Neuronal stem cell (in vitro differentiated cells): ENCODE measurements at places on chromosomes 1 and 21.

GRCh38 chr21:22885079-22885478, 1886.9 kb downstream of the NCAM2 start:
- no peak for DNase-seq

GRCh38 chr1:58456470-58456869, 90.1 kb downstream of the OMA1 start:
- no peak for DNase-seq

GRCh38 chr1:1939296-1940122, 20.4 kb upstream of the TMEM52 start:
- DNase-seq = no peak

GRCh38 chr1:204377800-204378668, 18.3 kb upstream of the PLEKHA6 start:
- no peak for DNase-seq

DNA sequence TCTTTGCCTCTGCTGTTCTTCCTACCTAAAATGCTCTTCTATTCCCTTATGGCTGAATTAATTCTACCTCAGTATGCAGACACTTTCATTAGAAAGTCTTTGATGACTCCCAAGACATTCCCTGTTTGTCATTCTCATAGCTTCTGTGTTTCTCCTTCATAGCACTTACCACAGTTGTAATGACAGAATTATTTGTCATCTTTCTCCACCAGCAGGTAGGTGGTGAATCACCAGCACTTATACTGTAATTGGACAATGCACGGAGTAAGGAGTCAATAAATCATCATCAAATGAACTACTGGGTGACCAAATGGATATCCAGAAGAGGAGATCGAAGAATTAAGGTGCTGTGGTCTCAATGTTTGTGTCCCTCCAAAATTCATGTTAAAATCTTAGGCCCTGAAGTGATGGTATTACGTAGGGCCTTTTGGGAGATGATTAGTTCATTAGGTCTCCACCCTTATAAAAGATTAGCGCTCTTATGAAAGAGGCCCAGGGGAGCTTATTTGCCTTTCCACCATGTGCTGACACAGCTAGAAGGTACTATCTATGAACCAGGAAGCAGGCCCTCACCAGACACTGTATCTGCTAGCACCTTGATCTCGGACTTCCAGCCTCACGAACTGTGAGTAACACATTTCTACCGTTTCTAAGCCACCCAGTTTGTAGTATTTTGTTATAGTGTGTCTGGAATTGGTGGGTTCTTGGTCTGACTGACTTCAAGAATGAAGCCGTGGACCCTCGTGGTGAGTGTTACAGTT, 2.4 kb upstream of the CCT8 start:
- no peak for DNase-seq

DNA sequence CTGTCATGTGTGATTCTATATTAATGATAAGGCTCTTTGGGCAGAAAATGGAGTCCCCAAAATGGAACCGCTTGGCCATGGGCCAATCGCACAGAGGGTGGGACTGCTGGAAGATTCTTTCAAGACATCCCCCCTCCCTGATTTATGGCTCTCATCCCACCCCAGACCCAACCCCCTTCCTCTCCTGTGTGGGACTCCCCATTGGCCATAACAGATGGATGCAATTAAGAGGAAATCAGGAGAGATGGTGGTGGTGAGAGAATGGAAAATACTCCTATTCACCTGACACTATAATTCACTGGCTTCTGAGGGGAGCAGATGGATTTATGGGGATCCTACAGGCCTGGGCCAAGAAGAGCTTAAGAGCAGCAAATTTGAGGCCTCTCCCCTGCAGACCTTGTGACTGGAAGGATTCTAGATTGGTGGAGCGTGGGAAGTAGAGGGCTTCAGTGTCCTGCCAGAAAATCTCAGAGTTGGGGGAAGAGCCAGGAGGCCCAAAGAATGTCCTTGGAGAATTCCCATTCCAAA, 1.7 kb downstream of the IGFN1 start:
- DNase-seq = no peak

GRCh38 chr1:85296980-85297379, 20.5 kb upstream of the BCL10 start:
- DNase-seq = no peak

GRCh38 chr1:27122652-27123051, 32.3 kb downstream of the SLC9A1 start:
- no peak for DNase-seq

DNA sequence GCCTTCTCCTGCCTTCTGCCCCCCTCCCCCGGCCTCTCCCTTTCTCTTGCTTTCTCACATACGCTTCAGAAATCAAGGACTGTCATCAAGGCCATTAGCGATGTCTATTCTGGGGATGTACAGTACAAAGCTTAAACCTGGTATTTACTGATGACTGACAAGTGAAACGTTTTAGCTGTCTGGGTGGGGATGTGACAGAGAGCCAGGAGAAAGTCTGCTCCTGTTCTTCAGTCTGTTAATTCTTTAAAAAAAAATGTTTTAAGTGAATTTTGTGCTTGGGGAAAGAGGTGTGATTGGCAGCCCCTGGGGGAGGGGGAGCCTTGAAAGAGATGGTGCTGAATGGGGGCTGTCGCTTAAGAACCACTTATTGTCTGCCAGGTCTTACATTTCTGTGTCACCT, 283.0 kb upstream of the PLXNA2 start:
- no peak for DNase-seq

DNA sequence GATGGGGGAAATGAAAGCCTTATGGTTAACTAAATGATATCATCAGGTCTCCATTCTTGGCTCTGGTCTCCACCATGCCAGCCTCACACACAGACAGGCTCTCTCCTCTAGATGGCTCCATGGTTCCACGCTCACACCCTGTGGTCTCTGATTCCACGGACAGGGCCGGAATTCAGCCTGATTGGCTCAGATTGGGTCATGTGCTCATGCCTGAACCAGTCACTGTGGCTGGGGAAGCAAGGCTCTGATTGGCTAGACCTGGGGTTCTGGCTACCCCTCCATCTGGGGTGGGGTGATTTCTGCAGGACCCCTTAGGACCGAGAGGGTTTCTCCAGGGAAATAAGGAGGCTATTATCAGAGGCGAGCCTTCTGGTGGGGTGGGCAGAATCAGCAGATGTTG, 277.0 kb downstream of the PTPRU start:
- no peak for DNase-seq

GRCh38 chr1:10610901-10611600, 136.3 kb downstream of the PEX14 start:
- DNase-seq = no peak

DNA sequence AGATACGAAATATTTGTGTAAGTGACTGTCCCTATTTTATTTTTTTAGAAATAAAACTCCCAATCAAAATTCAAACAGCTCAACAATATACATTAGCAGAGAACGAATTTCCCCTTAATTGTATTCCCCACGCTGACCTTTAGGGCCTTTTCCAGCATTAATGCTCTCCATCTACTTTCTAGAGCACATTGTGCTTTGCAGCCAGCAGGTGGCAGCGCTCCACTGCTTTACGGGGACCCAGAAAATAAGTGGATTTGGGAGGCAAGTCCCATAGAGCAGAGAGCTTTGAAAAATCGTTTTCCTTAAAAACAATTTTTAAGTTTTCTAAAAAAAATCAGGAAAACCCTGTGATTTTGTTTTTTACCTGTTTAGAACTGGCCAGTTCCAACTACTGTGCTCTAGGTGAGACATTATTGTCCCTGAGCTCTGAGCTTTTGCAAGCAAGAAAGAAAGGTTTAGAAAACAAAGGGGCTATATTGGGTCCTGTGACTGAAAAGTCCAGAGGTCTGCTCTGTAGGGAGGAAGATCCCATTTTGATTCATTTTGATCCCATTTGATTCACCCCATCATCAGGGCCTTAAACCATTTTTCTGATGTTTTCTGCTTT, 144.4 kb upstream of the ZNF644 start:
- peak; percentile 60 for DNase-seq

DNA sequence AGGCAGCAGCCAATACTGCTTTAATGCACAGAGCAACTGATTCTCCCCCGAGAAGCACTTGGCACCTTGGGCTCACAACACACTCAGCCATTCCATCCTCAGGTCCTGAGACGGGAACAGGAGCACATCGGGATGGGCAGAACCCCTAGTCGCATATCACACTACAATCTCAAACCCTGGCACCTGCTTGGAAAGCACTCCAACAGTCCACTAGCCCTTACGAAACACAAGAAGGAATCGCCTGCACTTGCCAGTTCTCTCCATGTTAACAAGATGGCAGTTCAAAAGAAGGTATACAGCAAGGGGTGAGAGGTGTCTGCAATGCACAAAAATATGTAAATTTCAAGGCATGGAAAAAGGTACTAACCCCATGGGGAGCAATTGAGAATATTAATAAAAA, 21.4 kb downstream of the JAK1 start:
- DNase-seq = no peak

DNA sequence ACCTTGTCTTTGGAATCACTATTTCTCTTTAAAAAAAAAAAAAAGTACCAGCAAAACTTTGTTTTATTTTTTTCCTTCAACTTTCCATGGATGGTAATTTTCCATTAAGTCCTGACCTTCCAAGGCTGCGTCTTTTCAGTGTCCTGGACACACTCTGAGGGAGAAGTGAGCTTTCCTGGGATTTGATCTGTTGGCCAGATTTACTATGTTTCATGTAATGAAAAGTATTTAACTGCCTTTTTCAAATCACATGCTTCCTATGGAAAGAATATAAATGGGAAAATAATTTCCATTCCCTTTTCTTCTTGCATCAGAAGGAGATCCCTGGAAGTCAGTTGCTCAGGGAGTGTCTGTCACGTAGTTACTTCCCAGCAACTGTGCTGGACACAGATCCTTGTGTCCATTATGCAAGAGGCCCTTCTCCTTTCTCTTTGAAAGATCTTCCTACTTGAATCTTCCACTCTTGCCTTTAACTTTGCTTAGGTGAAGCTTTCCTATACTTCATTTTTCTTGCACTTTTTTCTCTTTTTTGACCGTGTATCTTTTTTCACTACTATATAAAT, 59.3 kb downstream of the CENPF start:
- no peak for DNase-seq
